ENCODE measurements at places on chromosomes 6 and 20.

GRCh38 chr6:154937306-154938220 is 57.6 kb upstream of the TIAM2 start:
- DNase-seq, result no peak

- no peak for DNase-seq
Measured at GRCh38 chr6:10585209-10585845, 64.2 kb downstream of the GCNT2 start.

- no peak for DNase-seq
Measured at GRCh38 chr6:41426888-41427641, 91.7 kb downstream of the NCR2 start.

- no peak for DNase-seq
Measured at GRCh38 chr6:105045526-105045925, 88.6 kb downstream of the LIN28B start.

DNA sequence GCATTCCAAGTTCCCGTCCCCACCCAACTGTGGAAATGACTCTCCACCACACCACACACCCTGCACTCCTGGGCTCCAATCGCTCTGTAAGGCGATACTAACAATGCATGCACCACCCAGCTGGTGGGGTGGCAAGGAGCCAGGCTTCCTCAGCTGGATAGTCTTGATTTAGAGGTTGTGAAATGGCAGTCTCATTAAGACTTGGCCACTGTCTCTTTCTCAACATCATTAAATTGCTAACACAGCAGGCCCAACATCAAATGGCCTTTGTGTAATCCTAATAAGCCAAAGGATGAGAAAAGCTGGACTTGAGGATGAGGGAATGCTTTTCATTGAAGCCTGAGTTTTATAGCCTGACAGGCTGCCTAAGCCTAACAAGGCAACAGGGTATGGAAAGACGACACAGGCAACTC is 223.7 kb downstream of the GMDS start:
- DNase-seq, result no peak

All from T-helper 9 cell (primary cell).